ENCODE measurements at places on chromosomes 11 and 22.

- DNase-seq = no peak
These were observed 644 bp upstream of the NDUFV1 start for GRCh38 chr11:67606093-67606491.

DNA sequence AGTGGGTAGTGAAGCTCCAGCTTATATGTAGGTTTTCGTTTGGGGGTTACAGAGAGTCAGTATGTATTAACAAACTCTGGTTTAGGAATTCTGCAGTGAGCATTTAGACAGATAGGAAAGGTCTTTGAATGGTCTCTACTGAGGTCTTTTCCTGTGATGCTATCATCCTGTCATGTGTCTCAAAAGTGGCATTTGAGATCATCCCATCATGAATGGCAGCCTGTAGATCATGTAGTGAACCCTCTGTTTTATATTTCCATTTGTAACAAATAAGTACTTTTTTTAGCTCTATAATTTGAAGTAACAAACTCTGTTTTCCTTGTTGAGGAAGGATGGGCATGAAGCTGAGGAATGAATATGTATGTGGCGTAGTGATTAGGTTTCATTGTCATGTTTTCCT, 76.2 kb downstream of the PPP6R3 start:
- no peak for DNase-seq

DNA sequence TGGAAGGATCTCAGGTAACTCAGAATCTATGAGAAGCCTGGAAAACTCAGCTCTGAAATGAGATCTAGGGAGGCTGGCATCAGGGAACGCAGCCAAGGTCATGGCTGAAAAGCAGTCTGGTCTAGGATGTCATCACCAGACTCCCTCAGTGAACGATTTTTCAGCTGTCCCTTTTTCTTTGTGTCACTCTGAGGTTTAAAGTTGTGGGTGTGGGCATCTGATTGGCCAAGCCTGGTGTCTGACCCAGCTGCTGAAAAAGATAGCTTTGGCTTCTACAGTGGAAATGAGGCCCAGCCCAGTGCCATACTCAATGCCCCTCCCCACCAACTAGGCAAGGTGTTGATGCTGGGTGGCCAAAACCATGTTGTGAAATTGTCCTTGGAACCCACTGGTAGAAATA, 14.5 kb downstream of the RPS3 start:
- DNase-seq = no peak

DNA sequence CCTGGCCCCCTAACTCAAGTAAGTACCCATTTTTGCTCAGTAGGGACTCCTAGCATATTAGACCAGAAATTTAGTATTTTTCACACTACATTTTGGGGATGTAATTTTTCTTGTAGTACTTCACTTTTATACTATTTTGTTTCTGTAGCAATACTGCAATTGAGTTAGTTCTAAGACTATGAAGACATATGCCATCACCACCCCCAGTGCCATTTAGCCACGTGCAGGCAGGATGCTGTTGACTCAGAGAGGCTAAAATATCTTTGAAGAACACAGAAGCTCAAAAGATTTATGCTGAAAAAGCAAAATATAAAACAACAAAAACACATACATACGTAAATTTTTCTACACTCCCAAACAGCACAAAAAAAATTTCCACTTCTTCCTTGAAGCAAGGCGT, 29.1 kb upstream of the DLAT start:
- DNase-seq = no peak

DNA sequence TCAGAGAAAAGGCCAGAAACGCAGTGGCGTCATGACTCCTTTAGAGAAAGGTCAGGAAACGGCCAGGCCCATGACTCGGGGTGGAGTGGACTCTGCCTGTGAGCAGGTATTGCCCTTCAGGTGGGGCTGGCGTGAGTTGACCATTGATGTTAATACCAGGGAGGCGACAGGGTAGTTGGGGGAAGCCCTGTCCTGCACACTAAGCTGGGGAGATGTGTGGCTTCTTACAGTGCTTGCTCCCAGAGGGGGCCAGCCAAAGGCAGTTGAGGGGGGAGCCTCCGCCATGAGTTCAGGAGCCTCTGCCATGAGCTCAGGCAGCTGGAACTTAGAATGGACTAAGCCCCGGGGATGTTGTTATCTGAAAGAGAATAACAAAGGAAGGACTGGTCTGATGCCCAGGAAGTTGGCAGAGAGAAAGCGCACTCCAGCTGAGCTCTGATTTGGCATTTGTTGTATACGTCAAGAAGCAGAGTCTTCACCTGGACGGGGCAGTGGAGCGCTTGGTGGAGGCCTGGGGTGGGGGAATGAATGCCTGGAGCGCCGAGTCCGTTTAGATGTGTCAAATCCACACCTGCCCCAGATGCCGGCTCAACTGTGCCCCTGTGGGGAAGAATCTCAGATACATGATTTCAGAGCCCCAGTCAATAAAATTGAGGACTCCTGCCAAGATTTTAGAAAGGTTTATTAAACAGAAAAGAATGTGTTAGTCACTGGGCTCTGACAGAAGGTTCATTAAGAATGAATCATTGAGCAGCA, 222.5 kb downstream of the TBC1D22A start:
- DNase-seq = no peak

GRCh38 chr11:63240791-63241379, 2.5 kb downstream of the SLC22A25 start:
- DNase-seq = no peak

- DNase-seq = no peak
These were observed 121.5 kb downstream of the CEP164 start for GRCh38 chr11:117449111-117449693.

DNA sequence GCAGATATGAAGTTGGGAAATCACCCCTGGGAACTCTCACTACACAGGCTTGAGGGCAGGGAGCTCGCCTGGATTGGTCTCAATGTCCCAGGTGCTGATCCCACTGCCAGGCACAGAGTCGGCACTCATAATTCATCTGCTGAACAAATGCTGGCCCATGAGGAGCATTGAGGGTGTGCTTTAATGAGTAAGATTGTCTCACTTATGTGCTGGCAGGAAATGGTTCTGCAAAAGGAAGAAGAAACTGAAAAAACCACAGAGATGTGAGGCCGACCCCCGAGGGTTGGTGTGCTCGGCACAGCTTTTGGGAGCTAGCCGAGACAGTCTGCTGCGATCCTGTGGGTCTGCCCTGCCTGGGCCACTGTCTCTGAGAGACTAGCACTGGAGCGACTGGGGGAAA, 9.4 kb downstream of the PLAAT2 start:
- DNase-seq = no peak

DNA sequence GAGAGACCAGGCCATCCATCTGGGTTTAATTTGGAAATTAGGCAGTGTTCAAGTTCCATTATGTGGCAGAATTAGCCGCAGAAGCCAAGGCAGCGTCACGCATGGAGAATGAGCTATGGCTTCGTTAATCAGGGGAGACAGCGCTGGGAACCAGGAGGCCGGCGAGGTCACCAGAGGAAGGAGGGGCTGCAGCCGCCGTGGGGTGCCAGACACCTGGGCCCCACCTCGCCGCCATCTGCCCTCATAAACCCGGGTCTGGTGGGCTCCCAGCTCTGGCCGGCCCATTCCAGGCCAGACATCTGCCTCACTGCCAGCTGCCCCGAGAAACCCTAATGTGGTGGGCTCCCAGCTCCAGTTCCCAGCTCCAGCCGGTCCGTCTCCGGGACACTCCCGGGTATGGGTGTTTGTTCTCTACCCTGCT, 676.9 kb downstream of the BRD1 start:
- no peak for DNase-seq

DNA sequence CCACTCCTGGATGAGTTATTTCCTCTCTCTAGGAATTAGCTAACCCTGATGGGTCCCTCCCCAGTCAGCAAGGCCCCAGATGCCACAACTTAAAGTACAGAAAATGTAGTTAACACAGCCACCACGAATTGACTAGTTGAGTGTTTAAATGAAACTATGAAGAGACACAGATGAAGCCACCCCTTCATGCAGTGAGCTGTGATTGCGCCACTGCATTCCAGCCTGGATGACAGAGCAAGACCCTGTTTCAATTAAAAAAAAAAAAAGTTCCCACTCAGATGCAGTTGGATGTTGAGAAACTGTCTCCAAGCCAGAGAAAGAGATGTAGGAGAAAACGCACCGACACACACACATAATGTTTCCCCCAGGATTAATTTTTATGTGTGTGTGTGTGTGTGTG, 53.3 kb downstream of the SCN3B start:
- no peak for DNase-seq

DNA sequence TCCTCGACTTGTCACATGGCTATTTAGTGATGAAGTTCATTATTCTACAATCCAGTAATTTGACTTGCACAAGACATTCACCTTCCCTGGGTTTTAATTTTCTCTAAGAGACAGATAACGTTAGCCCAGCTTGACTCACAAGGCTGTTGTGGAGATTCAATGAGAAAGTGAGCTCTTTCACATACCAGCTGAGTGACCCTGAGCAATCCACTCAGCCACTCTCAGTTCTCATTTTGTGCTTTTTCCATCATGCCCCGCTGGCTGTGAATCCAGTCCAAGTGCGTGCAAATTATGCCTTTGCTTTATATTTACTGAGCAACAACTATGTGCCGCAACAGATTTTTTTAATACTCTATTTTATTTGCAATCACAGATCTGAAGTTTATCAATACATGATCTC, 176.5 kb downstream of the LARGE1 start:
- no peak for DNase-seq

GRCh38 chr11:15228331-15228849, 113.7 kb downstream of the INSC start:
- no peak for DNase-seq

GRCh38 chr11:75270896-75271418, 30.4 kb downstream of the TPBGL start:
- no peak for DNase-seq

GRCh38 chr11:119315131-119316015, 1.6 kb downstream of the MCAM start:
- DNase-seq = no peak

DNA sequence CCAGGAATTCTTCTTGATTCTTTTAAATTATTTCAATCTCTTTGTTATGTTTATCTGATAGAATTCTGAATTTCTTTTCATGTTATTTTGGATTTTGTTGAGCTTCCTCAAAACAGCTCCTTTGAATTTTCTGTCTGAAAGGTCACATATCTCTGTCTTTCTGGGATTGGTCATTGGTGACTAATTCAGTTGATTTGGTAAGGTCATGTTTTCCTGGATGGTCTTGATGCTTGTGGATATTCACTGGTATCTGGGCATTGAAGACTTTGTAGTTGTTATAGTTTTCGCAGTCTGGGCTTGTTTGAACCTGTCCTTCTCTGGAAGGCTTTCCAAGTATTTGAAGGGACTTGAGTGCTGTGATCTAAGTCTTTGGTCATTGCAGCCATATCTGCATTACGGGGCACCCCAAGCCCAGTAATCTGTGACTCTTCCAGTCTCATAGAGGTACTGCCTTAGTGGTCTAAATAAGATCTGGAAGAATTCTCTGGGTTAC, 18.9 kb upstream of the INSC start:
- DNase-seq = no peak

GRCh38 chr11:72719551-72719950, 32.7 kb downstream of the ARAP1 start:
- DNase-seq = no peak

DNA sequence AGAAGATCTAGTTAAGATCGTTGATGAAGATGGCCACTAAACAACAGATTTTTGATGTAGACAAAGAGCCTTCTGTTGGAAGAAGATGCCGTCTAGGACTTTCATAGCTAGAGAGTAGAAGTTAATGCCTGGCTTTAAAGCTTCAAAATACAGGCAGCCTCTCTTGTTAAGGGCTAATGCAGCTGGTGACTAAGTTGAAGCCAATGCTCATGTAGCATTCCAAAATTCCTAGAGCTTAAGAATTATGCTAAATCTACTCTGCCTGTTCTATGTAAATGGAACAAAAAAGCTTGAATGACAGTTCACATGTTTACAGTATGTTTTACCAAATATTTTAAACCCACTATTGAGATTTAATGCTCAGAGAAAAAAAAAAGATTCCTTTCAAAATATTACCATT, 492.6 kb downstream of the CNTN5 start:
- DNase-seq = no peak

- peak; percentile 32 for DNase-seq
These were observed 10.8 kb upstream of the OR51D1 start for GRCh38 chr11:4626207-4627099.

- no peak for DNase-seq
These were observed 157.8 kb downstream of the CCDC34 start for GRCh38 chr11:27205250-27205649.

DNA sequence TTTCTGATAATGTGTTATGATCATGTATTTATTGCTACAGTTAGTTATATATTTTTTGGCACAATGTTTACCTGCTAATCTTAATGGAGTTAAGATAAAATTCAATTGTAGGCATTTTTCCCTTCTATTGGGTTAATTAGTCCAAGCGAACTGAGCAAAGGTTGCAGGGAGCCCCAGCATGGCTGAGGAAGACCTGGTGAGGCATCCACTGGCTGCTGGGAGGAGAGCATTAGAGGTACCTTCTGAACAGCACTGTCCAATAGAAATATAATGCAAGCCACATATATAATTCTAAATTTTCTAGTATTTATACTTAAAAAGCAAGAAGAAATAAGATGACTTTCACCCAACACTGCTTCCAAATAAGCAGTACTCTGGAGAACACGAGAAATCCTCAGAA, 689 bp upstream of the TMEM126A start:
- no peak for DNase-seq

DNA sequence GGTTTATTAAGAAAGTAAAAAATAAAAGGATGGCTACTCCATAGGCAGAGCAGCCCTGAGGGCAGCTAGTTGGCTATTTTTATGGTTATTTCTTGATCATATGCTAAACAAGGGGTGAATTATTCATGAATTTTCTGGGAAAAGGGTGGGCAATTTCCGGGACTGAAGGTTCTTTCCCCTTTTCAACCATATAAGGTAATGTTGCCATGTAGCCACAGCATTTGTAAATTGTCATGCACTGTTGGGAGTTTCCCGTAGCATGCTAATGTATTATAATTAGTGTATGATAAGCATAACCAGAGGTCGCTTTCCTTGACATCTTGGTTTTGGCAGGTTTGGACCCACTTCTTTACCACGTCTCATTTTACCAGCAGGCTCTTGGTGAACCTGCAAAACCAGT, 610.4 kb upstream of the B3GAT1 start:
- no peak for DNase-seq

DNA sequence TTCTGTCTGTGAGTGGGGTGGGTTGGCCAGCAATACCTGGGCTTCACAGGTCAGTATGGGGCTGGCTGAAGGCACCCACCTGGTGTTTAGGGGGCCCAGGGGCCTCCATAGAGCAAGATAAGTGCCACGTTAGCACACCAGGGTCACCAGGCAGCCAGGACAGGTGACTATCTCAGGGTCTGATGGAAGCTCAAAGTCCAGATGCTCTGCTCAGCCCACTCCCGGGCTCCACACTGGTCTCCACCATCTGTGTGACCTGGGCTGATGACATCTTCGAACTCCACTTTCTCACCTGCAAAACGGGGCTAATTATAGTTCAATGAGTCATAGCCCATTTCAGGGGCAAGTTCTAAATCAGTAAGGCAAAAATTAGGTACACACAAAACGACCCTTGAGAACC, 39.4 kb upstream of the PRDM11 start:
- no peak for DNase-seq

- peak; percentile 51 for DNase-seq
These were observed 7.0 kb downstream of the CHST1 start for GRCh38 chr11:45658292-45658991.

GRCh38 chr11:45000918-45001317, 50.2 kb upstream of the TP53I11 start:
- no peak for DNase-seq

GRCh38 chr11:120710354-120711131, 199.0 kb downstream of the GRIK4 start:
- peak; percentile 69 for DNase-seq

- no peak for DNase-seq
These were observed 19.2 kb upstream of the SLC5A12 start for GRCh38 chr11:26741036-26741435.

- DNase-seq = no peak
These were observed 12.2 kb upstream of the VWCE start for GRCh38 chr11:61307354-61307753.

- DNase-seq = no peak
These were observed 3.8 kb downstream of the ACY3 start for GRCh38 chr11:67646535-67647336.
